ENCODE measurements at places on chromosomes 7 and 10.

DNA sequence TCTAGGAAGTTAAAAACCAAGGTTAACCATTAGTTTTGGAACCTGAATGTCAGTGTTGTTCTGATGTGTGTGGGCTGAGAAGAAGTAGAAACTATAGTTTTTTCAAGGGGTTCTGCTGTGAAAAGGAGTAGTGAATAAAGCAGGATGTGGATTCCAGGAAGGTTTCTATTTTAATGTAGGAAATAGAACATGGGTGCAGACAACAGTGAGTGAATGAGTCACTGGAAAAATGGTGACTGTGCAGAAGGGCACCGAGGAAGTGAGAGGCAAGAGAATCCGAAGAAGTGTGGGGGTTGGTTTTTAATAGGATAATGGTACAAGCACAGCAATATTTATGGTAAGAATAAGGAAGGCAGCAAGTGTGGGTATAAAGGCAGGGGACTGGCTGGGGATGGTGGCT lies 120.4 kb downstream of the ARHGAP21 start:
- DNase-seq = no peak

DNA sequence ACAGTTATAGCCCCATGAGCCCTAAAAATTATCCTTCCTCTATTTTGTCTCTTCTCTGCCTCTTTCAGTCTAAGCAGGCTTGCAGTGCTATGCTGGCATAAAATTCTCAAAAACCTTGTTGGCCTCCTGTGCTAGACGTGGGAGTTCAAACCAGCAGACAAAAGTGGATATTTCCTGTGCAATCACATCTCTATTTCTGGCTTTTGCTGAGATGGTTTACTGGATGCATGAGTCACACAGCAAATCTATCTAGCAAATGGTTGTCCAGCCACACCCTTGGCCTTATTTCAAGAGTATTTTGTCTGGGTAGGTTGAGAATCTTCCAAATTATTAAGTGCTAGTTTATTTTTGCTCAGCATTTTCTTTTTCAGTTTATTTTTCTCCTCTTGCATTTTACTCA lies 370.8 kb downstream of the CDC14C start:
- DNase-seq = peak; percentile 81

- peak; percentile 79 for DNase-seq
These were observed at the start of gene PDGFA for GRCh38 chr7:519484-520390. Gene PDGFA, minus strand, starts transcription at chr7:519846. Its CDS starts 845 bp downstream, at chr7:519001.

DNA sequence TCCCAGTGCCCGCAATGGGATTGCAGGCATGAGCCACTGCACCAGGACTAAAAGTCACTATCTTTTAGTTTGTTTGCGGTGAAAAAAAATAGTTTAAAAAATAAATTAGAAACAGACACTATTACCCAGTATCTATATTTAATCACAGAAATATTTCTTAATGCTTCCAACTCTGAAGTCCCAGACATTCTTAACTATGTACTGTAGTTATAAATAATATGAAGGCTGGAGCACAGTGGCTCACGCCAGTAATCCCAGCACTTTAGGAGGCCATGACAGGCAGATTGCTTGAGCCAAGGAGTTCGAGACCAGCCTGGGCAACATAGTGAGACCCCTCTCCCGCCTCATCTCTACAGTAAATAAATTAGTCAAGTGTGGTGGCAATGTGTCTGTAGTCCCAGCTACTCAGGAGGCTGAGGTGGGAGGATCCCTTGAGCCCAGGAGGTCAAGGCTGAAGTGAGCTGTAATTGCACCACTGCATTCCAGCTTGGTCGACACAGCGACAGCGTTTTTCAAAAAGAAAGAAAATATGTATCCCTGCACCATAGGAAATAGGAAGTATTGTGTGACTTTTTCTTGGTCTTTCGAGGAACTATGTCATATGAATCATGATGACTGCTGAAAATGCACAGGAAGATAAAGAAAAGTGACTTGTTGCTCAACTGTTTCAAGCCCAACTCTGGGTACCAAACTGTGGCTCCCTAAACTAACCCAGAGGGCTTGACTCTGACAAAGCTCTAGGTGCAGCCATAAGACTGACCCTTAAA lies 74.9 kb upstream of the STEAP1B start:
- no peak for DNase-seq

- DNase-seq = no peak
These were observed 13.1 kb upstream of the SAMD9L start for GRCh38 chr7:93161181-93161762.

GRCh38 chr7:151435103-151435916 lies 4.6 kb downstream of the CRYGN start:
- no peak for DNase-seq

DNA sequence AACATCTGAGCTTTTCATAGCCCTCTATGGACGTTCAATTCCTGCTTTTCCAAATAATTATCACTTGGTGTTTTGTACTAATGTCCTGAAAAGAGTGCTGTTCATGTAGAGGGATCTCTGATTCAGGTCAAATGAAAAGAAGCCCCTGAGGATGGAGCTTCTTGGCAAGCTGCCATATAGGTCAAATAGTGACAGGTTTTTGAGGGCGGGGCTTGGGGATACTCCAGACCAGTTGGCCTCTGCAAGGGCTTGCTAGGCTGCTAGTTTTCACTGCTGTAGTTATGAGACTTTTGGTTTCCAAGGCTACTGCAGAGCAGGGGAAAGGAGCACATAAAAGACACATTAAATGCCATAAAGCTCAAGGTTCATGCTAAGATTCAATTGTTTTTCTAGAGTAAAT lies 257.2 kb upstream of the CACNA2D1 start:
- DNase-seq = peak; percentile 67

DNA sequence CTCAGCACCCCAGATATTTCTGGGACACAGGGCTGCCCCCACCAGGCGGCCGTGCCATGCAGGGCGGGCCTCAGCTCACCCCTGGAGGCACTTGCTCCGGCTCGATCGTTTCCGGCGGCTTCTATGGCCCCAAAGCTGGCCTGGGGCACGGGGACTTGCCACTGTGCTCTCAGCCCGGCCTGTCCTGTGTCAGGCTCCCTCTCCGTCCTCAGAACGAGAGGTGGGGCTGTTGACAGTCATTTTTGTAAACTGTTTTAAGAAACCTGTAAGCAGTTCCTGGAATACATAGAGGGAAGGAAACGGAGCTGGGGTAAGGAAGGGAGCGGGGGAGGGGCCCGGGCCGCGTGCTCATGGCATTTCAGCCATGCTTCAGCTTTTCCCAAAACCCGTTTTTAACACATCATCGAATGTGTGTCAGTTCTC lies 30.7 kb upstream of the PRKAR1B start:
- DNase-seq = no peak

DNA sequence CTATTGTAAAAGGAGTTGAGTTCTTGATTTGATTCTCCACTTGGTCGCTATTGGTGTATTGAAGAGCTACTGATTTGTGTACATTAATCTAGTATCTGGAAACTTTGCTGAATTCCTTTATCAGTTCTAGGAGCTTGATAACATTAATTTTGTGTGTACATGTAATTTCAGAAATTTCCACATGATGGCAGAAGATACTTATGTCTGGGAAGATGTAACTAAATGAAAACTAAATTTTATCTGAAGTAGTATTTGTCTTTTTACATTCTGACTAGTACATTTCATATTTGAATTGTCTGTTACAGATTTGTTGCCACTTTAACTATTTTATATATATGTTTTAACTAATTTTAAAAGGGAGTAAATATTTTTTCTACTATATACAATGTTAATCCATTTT lies 27.6 kb downstream of the SDHAF3 start:
- DNase-seq = peak; percentile 67

Data from DMS53 (cell line).